ENCODE measurements at places on chromosomes 12 and 14. TPM values are rescaled to one million over a fixed set of nuclear protein-coding genes. Genes with fewer than 3 reads are reported as not detected.

GRCh38 chr14:102421411-102422057 lies 58.8 kb downstream of the TECPR2 start:
- ATAC-seq, result no peak

DNA sequence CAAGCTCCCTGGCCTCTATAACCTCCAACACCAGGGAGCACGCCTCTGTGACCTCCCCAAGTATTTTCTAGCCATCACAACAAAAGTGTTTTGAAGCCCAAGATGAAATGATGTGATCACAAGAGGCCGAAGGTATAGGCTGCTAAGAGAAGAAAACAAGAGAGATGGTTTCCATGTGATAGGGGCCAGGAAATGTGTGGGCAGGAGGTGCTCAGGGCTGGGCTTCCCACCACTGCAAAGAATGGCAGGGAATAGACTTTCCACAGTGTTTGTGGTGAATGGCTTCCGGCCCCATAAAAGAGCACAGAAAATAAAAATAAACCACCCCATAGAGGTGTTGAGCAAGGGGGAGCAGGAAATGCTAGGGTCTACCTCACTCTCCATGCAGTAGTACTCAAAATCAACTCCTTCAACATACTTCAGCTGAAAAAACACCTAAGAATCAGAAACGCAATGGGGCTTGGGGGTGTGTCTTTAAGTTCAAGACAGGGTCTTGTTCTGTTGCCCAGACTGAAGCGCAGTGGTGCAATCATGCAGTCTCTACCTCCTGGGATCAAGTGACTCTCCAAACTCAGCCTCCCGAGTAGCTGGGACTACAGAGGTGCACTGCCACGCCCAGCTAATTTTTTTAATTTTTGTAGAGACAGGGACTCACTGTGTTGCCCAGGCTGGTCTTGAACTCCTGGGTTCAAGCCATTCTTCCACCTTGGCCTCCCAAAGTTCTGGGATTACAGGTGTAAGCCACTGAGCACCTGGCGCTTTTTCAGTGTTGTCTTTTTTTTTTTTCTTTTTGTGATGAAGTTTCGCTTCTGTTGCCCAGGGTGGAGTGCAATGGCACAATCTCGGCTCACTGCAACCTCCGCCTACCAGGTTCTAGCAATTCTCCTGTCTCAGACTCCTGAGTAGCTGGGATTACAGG lies 27.1 kb downstream of the DAD1 start:
- ATAC-seq, result no peak

GRCh38 chr12:118053071-118053985 lies 7.7 kb downstream of the WSB2 start:
- no peak for ATAC-seq

DNA sequence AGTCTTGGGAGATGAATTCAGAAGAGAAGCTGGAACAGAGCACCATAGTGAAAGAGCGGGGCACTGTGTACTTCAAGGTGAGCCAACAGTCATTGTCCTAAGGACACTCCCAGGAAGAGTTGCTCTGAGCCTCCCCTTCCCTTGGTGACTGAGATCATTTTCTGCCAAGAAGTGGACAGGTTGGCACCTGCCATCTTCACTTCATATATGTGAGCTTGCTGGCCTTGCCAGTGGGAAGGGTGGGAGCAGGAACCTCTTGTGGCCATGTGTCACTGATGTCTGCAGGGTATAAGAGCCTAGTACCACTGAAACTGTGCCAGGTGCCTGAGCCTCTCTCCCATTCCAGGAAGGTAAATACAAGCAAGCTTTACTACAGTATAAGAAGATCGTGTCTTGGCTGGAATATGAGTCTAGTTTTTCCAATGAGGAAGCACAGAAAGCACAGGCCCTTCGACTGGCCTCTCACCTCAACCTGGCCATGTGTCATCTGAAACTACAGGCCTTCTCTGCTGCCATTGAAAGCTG lies 5.3 kb downstream of the FKBP4 start:
- ATAC-seq, result peak; percentile 90

GRCh38 chr14:100623961-100624360 lies 36.7 kb upstream of the BEGAIN start:
- no peak for ATAC-seq

DNA sequence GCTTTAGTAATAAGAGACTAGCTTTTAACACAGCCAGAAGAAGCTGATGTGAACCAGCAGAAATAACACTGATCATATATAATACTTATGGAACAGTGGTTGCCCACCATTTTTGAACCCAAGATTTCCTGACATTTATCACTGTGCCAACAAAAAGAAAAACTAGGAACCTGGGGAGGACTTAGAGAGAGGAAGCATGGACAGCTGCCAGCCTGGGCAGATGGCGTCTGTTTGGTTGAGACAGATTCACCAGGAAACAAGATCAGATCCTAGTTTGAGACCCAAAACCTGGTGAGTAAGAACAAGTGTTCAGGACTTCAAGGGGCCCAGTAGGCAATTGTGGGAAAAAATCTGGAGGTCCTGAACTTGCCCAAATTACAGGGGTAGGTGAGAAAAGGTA lies 95.3 kb downstream of the BICD1 start:
- no peak for ATAC-seq

The SERPINA10 gene
- not detected for total RNA-seq

The GALNT6 gene
- total RNA-seq, result 13.4 TPM
